ENCODE measurements at places on chromosomes 13 and 19.

DNA sequence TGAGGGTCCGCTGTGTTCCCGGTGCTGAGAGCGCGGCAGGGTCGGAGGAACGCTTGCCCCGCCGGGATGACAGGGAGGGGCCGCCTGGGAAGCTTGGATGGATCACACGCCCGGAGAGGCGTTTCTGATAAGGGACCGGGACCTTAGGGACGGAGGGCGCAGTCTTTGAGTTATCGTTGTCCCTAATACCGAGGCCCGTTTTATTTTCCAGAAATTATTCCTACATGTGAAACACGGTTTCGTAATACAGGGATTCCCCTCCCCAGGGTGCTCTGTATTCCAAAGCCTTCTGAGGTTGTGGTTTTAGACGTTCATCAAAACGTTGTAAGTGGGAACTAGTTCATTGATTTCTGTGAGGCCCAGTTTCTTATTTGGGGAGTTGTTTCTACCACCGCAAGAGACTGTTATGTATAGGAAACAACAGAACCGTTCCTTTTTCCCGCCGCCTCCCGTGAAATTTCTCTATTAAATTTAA is 752 bp downstream of the PDCD5 start:
- DNase-seq = no peak

DNA sequence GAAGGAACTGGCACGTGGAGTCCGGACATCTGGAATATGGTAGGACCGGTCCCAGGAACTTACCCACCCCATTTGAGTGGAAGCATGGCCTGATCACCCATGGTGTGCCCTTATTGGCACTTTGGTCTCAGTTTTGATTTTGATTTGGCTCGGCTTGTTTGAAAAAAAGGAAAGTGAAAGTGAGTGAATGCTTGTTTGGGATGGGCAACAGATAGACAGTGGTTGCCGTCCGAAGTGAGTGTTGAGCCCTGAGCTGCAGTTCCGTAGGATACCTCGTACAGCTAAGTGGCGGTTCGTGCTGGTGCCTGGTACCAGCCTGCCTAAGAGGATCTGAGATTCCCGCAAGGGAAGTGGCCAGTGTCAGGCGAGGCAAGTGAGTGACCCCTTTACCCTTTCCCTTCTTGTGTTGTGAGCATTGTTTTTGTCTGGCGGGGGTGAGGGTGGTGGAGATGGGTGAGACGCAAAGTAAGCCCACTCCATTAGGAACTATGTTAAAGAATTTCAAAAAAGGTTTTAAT is 605.8 kb downstream of the UQCRFS1 start:
- DNase-seq = no peak

DNA sequence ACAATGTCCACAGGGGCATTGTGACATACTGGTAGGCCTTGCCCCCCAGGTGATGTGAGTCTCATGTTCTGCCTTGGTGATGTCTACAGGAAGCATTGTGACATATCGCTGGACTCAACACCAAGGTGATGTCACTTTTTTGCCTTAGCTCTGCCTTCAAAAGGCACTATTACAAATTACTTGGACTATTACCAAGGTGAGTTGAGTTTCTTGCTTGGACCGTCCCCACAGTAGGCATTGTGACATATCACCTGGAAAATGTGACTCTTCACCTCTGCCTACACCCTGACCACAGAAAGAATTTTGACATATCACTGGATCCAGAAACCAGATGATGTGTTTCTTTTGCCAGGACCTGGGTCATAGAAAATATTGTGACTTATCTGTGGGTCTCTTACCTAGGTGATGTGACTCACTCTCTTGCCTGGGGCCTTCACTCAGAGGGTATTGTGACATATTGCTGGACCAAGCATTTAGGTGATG is 60.6 kb upstream of the ZNF724 start:
- DNase-seq = no peak

DNA sequence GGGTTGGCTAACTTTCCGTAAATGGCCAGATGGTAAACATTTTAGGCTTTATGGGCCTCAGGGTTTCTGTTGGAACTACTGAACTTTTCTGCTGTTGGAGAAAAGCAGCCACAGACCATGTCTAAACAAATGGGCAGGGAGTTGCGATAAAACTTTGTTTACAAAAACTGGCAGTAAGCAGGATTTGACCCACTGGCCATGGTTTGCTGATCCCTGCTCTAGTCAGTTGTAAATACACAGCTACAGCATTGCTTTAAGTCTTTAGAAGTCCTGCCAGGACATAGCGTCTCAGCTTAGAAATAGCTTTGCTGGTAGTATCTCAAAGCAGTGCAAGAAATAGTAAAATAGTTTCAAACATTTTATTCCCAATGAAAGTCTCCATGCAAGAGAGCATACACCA is 88.4 kb downstream of the NALCN start:
- DNase-seq = no peak

DNA sequence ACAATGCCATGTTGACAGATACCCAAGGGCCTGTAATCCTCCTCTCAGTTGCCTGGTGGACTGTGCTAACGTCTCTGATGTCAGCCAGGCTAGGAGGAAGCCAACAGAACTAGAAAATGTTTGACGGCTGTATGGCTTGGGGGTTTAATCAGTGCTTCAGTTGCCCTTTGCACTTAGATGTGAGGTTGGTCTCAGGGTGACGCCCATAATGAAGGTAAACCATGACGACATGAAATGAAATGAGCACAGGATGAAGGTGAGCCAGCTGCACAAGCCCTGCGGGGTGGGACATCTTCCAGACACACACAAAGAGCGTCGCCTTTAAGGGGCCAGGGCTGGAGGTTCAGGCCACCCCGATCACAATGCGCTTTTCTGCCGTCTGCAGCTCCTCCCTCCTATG is 127.2 kb downstream of the CRYL1 start:
- no peak for DNase-seq

GRCh38 chr13:37348916-37349643 is 243.6 kb upstream of the CSNK1A1L start:
- no peak for DNase-seq

DNA sequence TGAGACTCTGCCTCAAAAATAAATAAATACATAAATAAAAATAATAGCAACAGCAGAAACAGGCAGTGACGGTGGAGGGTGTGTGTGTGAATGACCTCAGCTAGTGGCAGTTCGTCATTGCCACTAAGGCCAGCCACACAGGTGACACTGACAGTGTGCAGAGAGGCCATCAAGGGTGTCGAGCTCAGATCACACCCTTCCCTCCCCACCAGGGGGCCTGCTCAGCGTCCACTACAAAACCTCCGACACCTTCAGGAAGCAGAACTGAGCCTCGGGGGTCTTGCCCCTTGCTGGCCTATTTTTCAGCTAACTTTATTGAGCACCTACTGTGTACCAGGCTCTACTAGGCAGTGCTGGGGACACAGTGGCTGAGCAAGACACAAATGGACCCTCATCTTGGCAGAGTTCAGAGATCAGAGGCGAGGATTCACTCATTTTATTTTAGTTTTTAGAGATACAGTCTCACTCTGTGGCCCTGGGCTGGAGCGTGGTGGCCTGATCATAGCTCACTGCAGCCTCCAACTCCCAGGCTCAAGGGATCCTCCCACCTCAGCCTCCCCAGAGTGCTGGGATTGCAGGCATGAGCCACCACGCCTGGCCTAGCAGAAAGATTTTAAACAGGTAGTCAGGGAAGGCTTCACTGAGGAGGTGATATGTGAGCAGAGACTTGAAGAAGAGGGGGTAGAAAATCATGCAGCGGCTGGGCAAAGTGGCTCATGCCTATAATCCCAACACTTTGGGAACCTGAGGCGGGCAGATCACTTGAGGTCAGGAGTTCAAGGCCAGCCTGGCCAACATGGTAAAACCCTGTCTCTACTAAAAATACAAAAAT is 30.3 kb upstream of the SEMA6B start:
- no peak for DNase-seq

- no peak for DNase-seq
These were observed 172.3 kb upstream of the KLF12 start for GRCh38 chr13:74306496-74306895.

GRCh38 chr13:98313023-98313921 is 136.2 kb upstream of the RNF113B start:
- no peak for DNase-seq

- DNase-seq = no peak
These were observed 253.7 kb downstream of the KCTD12 start for GRCh38 chr13:76632401-76633044.

DNA sequence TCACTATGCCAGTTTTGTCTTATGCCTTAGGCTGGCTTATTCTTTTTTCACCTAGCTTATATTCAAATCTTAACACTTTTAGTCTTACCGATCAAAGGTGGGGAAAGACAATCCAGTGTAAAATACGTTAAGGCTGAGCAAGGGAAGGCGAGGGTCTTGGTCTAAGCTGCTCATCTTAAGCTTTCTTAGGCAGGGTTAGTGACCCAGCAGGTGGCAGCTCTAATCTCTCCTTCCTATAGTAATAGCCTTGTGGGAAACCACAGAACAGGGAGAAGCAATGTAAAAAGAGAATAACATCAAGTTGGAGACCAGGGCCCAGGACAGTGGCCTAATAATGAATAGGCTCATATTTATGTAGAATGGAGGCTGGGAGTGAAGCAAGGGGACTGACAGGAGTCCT is 45.9 kb downstream of the COG3 start:
- peak; percentile 17 for DNase-seq

GRCh38 chr13:25149711-25150110 is 22.4 kb downstream of the AMER2 start:
- no peak for DNase-seq

GRCh38 chr13:51324714-51325420 is 14.6 kb upstream of the SERPINE3 start:
- DNase-seq = no peak

Measured in D721Med (cell line).